CD4-positive, alpha-beta memory T cell (primary cell): ENCODE measurements at places on chromosomes 1 and 21.
A peak's percentile ranks its signal among the peaks of the same experiment; 100 is the strongest.

DNA sequence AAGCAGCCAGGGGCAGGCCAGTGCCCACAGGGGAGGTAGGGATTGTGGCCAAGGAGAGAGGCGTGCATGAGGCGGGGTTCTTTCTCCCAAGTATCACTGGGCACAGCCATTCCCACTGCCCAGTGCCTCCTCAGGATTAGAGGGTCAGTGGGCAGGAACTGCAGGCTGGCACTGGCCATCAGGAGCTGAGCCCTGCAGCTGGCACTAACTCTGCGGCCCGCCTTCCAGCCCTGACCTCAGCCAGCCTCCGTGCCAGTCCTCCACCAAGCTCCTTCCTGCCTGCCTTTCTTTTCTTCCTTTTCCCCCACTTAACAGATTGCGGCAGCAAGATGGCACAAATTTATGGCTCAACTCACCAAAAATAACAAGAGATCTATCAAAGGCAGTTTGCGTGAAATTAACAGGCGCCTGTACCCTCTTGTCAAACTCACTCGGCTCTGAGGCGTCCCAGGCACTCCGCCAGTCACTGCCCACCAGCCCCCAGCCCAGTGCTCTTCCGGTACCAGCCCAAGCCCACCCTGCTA lies 11.1 kb downstream of the ADGRB2 start:
- DNase-seq = no peak

- DNase-seq = no peak
Measured at GRCh38 chr1:221067721-221068120, 188.5 kb downstream of the HLX start.

DNA sequence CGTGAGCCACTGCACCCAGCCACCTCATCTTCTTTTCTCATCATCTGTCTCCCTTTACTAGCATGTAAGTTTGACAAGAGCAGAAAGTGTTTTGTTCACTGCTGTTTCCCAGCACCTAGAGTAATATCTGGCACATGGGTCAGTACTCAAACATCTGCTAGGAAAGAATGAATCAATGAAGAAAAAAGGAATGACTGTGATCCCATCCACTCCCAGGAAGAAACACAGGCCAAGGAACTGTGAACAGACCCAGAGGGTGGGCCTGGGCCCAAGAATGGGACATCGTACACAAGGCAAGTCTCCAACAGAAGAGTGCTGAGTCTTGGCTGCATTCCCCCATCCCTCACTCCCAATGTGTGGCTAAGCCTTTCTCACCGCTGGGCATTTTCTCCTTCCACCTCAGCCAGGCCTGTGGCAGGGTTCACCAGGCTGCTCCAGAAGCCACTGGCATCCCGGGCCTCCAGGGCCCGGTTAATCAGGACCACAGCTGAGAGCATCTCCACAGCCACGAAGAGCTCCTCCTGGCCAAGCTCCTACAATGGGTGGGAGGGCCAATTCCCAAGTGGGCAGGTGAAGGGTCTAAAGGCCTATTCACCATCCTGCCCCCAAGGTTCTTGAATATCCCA lies 18.4 kb downstream of the IQGAP3 start:
- no peak for DNase-seq

- no peak for DNase-seq
Measured at GRCh38 chr1:227314014-227314848, 4.1 kb downstream of the CDC42BPA start.

GRCh38 chr1:24952413-24952841 lies 22.4 kb upstream of the RUNX3 start:
- peak; percentile 54 for DNase-seq

DNA sequence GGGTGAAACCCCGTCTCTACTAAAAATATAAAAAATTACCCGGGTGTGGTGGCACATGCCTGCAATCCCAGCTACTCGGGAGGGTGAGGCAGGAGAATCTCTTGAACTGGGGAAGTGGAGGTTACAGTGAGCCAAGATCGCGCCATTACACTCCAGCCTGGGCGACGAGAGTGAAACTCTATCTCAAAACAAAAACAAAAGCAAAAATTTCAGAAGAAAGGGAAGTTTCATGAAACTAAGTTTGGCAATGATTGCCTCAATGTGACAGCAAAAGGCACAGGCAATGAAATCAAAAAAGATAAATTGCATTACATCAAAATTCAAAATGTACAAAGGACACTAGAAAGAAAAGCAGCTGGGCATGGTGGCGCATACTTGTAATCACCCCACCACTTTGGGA lies 40.1 kb downstream of the BTF3L4 start:
- no peak for DNase-seq

DNA sequence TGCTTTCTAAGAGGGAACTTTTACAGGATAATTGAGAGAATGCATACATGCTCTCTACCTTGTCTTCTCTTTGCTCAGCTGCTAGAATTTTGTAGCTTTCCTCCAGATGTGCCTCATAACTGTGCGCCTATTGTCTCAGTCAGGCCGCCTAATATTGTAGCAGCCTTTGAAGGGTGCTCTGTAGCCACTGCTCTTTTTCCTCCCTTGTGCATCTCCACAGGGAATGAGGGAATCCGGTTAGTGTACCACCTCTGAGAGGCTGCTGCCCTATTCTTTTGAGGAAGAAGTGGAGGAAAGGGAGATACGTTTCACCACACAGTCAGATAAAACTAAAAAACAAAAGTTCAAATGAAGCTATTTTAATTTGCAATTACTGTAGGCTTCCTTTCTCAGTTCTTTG lies 22.8 kb downstream of the TTC3 start:
- no peak for DNase-seq

- DNase-seq = no peak
Measured at GRCh38 chr1:200038981-200039848, 11.7 kb downstream of the NR5A2 start.

GRCh38 chr1:155210314-155211104 lies 2.0 kb downstream of the MTX1 start:
- DNase-seq = no peak

DNA sequence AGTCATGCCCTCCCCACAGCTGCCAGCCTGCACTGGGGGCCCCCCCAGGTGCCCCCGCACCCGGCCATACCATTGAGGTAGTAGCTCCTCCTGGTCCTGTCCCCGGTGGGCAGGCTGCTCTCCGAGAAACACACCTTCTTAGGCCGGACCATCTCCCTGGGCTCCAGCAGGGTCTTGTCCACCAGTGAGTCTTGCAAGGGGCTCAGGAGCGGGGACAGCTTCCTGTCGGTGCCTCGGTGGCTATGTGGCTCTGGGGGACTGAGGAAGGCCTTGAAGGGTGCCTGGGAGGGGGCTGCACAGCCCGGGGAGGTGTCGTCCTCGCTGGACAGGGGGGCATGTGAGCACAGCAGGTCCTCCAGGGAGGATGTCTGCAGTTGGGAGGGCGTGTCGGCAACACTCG lies 12.9 kb upstream of the FTCD start:
- DNase-seq = no peak

GRCh38 chr1:47186267-47187185 lies 3.3 kb downstream of the PDZK1IP1 start:
- DNase-seq = no peak
